ENCODE measurements at places on chromosomes 3 and 15.

DNA sequence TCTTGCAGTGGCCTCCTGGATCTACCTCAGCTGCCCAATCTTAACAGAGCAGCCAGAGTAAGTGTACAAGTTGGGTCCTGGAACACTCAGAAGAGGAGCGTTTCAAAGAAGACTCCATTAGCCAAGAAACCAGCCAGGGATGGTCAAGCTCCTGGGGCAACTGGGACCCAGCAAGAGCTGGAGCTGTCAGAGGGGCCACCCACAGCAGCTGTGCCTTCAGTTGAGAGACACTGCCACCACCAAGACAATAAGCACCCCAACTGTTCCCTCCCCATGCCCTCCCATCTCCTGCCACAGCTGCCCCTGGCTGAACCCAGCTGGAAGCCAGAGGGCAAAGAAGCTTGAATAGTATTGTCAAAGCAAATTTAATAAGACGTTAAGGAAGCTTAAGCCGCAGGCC, 110.6 kb upstream of the TLE3 start:
- no peak for DNase-seq

DNA sequence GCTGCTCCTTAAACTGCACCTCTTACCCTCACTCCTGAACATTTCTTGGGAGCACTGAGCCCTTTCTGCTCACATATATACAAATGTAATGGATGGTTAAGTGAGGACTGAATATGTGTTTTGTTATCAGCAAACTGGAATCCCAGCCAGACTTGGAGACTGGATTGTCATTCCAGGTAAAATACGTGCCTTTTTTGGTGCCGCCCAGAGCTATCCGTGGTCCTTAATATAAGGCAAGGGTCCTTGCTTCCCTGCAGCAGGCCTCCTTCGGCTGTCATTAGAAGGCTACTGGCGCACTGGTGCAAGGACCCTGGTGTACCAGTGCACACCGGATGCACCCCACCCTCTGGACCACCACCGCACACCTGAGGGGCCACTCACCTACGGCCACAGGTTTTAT, 1.1 kb upstream of the GABRB3 start:
- DNase-seq: no peak

- DNase-seq: no peak
Measured at GRCh38 chr15:47965297-47965696, 155.5 kb upstream of the SLC24A5 start.

DNA sequence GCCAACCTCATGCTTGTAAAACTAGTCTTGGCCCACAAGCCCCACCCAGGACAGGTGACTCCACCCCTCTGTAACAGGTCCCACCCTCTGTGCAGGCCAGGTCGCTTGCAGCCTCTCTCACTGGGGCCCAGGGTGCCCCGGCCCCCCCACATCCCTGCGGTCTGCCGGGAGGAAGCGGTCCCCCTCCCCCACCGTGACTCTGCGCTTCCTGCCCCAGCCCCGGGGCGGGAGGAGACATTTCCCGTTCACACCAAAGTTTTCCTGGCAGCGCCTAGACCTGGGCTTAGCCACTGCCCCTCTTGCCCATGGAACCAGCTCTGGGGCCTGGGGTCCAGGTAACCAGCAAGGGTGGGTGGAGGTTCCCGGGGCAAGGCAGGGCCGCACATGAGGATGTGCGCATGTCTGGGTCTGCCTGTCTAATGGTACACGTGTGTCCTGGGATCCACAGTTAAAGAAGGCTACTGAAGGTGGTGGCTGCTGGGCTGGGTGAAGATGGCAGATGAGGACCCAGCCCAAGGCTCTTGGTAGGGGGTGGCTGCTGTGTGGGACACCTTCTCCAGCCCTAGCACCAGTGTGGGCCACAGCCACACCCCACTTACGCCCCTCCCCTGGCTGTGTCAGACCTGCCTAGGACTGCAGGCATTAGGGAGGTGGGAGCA, 8.4 kb downstream of the NBEAL2 start:
- peak; percentile 88 for DNase-seq

DNA sequence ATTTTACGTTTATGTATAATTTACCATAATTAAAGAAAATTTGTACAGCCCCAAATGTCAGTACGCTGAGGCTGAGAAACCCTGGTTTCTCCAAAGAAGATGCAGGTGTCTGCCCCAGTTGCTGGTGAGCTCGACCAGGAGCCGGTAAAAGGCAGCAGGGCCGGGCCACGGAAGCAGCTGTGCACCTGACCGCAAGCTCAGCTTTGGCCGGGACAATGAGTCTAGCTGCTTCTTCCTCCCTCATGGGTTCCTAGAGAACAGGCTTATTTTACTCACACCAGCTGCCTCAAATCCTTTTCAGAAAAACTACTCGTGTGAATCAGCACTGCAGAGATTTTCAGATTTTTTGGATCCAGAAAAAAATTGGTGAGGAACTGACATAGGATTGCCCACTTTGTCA, 18.0 kb upstream of the ZXDC start:
- no peak for DNase-seq

DNA sequence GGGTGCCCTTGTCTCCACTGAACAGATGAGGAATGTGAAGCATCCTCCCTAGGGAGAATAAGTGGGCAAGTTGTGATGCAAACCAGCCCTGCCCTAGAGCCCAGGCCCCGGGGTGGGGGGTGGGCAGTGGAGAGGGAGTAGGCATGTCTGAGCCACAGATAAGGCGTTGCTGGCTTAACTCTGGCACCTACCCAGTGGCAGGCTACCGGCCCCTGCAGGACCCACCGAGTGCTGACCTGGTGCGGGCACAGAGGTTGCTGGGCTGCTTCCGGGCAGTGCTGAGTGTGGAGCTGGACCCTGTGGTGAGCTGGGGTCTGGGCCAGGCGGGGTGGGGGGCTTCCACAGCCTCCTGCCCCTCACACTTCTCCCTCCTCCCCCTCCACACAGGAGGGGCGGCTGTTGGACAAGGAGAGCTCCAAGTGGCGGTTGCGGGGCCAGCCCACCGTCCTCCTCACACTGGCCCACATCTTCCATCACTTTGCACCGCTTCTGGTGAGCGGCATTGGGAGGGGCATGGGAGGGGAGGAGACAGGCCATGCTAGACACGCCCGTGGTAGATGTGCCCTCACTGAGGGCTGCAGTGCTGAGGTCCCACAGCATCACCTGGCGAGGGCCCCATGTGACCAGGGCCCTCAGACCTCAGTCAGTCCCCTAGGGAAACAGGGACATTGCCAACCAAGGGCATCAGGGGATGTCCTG, 10.1 kb downstream of the RNF123 start:
- no peak for DNase-seq

DNA sequence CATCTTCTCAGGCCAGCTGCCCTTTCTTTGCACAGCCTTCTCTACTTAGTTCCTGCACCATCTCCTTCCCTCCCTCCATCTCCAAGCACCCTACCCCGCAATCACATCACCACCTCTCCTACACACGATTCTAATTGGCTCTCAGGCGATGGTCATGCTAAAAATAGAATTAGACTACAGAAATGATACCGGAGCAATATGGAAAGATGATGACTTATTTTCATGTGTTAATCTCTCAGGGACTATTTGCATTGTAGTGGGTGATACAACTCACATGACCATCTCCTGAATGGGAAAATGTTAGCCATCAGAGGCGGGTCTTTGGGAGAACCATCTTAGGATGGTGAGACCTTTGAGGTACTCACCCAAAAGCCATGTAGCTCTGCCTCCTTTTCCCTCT, 54.7 kb upstream of the PPARG start:
- DNase-seq: no peak

DNA sequence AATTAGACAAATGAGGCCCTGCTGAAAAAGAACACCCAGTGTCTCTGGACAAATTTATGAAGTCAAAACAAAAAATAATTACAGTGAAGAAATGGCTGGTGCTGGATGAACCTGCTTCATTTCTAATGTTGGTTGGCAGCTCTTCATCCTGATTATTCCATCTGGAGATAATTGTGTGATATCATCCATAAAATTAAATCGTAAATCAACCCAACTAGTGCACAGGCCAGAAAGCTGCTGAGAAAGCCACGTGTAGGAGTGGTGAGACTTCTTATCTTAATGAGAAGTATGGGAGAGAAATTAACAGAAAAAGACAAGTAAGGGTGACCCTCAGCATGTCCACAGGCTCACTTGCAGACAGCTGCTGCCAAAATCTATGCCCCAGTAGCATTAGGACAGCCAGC, 465.2 kb upstream of the TGFBR2 start:
- no peak for DNase-seq

DNA sequence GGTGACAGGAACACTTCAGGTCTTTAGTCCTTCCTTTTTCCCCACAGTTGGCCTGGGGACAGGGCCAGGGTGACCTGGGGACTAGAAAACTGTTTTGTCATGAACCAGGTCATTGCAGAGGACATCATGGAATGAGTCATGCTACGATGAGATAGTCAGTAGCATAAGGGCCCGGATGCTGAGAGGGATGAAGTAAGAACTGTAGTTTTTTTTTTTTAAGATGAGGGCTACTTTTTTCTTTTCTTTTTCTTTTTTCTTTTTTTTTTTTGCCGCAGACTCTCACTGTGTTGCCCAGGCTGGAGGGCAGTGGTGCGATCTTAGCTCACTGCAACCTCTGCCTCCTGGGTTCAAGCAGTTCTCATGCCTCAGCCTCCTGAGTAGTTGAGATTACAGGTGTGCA, 8.0 kb downstream of the MAP2K5 start:
- no peak for DNase-seq

DNA sequence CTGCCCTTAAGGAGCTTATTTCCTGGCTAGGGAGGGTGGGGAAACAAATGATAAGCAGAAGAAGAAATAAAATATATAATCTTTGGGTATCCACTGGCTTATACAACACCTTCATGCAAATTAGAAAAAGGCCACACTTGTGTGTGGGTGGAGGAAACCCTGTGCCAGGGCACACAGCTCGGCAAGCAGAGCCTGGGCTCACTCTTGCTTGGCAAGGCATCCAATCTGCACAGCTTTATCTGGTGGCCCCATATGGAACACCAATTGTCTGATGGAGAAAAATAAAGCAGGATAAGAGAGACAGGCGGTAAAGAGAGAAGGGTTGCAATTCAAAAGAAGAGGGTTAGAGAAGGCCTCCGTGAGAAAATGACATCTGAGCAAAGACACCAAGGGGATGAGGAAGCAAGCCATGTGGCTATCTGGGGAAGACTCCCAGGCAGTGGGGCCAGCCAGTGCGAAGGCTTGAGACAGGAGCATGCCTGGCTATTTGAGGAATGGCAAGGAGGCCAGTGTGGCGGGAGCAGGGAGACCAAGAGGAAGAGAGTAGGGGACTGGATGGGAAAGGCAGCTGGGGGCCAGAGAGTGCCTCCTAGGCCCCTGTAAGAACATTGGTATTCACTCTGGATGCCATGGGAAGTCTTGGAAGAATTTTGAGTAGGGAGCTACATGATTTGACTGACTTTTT, 22.5 kb upstream of the VPS8 start:
- no peak for DNase-seq

GRCh38 chr3:186194451-186194811, 85.5 kb upstream of the ETV5 start:
- DNase-seq: no peak

GRCh38 chr15:70526221-70526973, 237.0 kb downstream of the UACA start:
- no peak for DNase-seq

- DNase-seq: no peak
Measured at GRCh38 chr3:70982700-70983140, 600.8 kb downstream of the FOXP1 start.

- DNase-seq: no peak
Measured at GRCh38 chr3:37031096-37031682, 37.9 kb downstream of the MLH1 start.

DNA sequence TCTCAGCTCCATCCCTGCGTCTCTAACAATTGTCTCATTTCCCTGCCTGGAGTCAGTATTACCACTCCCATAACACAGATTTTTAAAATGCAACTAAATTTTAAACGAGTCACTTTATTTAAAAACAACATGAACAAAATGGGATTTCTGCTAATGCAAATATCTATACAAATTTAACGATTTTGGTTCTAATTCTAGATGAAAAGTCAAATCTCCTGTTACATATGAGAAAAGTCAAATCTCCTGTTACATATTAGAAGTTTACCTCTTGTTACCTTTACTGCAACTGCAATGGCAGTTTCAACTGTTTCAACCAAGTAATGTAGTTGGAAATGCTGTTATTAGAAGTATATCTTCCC, 578 bp upstream of the RPL39L start:
- no peak for DNase-seq

DNA sequence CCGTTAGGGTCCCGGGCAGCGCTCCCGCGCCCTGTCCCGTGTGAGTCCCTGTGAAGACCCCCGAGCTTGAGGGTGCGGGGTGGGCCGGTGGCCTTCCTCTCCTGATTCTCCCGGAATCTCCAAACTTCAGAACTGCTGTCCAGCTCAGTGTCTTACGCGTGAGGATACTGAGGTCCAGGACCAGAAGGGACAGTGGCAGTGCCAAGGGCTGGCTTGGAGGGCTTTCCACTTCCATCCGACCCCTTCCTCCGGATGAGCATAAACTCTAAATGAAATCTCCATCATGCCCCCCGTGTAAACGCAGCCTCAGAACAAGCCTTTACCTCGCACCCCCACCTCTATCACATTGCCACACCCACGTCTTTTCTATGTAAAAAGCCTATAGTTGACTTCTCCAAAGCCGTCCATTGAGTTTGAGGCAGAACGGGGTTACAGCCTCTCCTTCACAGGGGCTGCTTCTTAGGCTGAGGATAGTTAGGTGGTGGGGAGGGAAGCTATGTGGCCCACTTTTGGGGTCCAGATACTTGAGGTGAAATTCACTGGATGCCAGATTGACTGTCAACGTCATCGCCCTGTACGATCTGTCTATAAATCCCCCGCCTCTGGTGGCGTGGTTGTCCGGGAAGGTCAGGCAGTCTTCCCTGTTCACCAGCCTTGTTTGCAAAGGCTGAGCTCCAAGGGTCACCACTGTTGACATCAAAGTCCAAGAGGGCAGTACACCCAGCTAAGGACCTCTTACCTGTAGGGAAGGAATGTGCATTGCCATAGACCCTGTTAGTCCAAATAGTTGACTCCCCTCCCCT, 1.1 kb downstream of the EDEM1 start:
- DNase-seq: peak; percentile 52

GRCh38 chr15:26967719-26968269, 3.2 kb upstream of the GABRG3 start:
- DNase-seq: no peak

DNA sequence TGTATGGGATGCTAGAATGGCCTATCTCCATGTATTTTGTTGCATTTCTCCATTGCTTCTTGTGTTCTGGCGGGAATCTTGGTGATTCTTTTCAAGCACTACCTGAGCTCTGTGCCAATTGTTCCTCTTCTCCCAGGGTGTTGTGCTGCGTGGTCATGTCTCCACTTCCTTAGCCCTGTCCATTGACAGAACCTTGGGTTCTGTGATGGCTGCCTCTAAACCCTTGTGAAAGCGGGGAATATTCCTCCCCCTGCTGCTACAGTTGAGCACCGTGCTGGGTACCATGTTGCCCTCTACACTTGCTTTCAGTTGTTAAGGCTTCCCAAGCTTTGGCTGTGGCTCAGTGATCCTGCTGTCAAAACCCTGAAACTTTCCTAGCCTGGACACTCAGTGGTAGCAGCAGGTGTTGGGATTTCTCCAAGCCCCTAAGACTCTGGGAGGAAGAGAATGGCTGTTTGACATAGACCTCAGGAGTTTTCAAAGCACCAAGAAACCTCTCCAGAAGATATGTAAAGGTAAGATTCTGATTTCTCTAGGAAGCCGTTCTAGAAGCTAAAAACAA, 69.5 kb downstream of the MBNL1 start:
- DNase-seq: no peak

Measured in naive thymus-derived CD8-positive, alpha-beta T cell (primary cell).